ENCODE measurements at places on chromosomes 4 and X. TPM values are rescaled to one million over a fixed set of nuclear protein-coding genes. Genes with fewer than 3 reads are reported as not detected.

ETFDH gene
- 44.6 TPM for total RNA-seq

ACTRT1 gene
- total RNA-seq = not detected

DNA sequence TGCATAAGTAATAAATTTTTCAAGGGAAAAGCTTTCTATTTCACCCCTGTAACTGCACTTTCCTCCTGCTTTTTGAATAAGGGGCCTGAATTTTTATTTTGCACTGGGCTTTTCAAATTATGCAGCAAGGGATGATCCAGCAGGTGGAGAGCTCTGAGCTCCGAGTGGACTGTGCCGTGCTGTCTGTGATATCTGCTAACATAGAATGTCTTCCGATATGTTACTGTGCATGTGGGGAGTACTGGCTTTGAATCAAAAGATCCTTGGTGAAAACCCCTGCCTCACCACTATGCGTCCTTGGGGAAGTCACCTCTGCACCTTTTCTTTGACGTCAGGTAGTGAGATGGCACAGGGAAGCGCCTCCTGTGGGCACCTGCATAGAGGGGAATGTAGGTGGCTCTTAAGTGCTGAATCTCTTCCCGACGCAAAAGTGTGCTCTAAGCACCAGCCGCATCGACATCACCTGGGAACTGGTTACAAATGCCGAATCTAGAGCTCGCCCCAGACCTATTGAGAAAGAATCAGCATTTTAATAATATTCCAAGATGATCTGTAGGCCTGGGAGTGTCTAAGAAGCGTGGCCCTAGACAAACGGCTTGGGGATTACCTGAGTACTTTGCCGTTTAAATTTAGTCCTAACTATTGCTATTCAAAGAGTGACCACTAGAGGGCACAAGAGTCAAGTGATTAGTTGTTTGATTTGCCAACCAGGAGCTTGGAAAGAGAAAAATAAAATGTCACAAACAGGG lies 19.2 kb upstream of the WFS1 start:
- no peak for DNase-seq

- DNase-seq = no peak
Measured at GRCh38 chr4:105417624-105418023, 56.2 kb downstream of the PPA2 start.

GRCh38 chr4:114384629-114385028 lies 214.0 kb upstream of the UGT8 start:
- no peak for DNase-seq

GRCh38 chr4:76383001-76383400 lies 37.9 kb downstream of the CCDC158 start:
- no peak for DNase-seq

DNA sequence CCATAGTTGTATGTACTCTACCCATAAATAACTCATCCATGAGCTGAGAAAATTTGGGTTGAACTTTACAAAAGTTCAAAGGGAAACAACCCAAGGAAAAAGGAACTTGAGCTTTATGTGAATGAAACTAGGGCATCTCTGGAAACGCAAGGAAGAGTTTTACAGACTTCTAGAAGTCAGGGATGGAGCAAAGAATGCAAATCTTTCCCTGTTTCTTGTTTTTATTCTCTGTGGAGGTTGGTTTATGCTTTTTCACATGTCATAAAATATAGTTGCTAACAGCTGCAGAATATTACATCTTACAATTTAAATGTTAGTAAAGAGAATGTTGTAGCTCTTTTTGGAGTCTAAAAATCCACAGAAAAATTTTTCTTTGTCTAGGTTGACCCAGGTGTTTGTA lies 754.1 kb downstream of the PCDH7 start:
- no peak for DNase-seq

- DNase-seq = no peak
Measured at GRCh38 chr4:125132729-125133128, 182.0 kb upstream of the FAT4 start.

GRCh38 chrX:113300580-113300979 lies 459.9 kb upstream of the AMOT start:
- no peak for DNase-seq
